Spinal cord (tissue), 10 donors: ENCODE measurements at places on chromosomes 2 and 18.
A peak's percentile ranks its signal among the peaks of the same experiment; 100 is the strongest.

DNA sequence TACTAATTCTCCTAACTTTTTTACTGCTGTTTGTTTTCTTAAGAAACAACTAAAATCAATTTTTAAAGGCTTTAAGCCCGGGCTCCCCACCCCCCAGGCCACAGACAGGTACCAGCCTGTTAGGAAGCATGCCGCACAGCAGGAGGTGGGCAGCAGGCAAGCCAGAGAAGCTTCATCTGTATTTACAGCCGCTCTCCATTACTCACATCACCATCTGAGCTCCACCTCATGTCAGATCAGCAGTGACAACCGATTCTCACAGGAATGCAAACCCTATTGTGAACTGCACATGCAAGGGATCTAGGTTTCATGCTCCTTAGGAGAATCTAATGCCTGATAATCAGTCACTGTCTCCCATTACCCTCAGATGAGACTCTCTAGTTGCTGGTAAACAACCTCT lies 517.0 kb downstream of the NRXN1 start:
- H3K27me3 ChIP-seq = no peaks in the 10 kb centered on the region
- no peak overlapping the region for H3K27ac ChIP-seq
- DNase-seq = no peak
- no peak overlapping the region for H3K4me3 ChIP-seq

DNA sequence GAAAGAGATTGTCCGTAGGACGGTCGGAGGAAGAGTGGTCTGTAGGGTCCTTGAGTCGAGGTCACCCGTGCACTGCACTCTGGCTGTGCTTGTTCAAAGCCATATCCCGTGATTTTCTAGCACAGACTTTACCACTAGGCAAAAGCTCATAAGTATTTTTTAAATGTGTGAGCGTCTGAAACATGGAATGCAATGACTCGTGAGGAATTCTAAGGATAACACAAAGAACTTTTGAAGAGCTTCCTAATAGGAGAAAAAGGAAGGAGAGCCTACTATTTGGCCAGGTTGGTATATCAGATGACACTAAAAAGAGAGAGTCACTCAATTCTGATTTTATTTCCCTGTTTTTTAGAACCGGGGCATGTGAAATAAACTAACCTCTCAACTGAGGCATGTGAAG lies 68.3 kb downstream of the CD28 start:
- no peaks in the 10 kb centered on the region for H3K4me1 ChIP-seq
- DNase-seq = no peak
- H3K27me3 ChIP-seq = no peaks in the 10 kb centered on the region
- no peak overlapping the region for H3K4me3 ChIP-seq
- H3K36me3 ChIP-seq = no peaks in the 10 kb centered on the region
- no peak overlapping the region for H3K27ac ChIP-seq

DNA sequence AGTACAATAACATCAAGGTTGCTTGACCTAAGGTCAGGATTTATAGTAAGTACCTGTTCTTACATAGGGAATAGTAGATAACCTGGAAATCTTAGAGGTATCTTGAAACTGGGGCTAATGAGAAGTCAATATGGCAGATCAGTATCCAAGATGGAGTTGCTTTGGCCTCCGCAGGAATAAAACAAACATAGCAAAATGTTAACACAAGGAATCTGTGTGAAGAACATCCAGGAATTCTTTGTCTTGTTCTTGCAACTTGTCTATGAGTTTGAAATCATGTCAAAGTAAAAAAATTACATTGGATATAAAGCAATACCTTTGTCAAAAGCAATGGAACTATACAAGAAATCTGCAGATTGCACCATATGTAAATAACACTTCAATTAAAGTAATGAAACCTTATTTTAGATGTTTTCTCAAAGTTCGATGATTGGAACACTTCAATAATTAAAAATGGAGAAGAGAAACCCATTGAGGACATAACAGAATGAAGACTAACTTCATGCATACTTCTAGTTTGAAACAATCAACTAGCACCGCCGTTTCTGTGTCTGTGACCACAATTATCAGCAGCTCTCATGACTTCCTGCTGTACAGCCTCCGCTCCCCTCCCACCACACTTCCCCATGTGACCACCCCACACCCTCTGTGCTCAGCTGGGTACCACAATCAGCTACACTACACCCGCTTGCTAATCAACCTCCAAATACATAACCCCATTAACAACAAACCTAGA lies 27.6 kb downstream of the C2orf76 start:
- H3K27me3 ChIP-seq = no peaks in the 10 kb centered on the region
- no peaks in the 10 kb centered on the region for H3K36me3 ChIP-seq
- no peak for DNase-seq
- H3K27ac ChIP-seq = no peak overlapping the region

DNA sequence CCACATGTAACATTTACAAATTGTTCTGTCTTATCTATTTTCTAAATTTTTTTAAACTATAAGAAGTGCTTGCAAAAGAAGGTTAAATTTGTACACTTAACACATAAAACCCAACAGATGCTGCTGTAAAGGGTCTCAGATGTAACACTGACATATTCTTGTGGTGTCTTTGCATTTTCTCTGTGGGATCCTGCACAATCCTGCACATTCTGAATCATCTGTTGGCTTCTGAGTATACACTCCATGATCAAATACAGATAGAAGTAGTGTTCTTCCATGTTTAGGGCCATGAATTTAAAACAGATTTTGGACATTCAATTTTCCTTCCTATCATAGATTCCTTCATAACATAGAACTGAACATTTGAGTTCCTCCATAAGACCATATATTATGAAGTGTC lies 89.0 kb downstream of the SPRED2 start:
- DNase-seq = no peak
- peaks cover 5% of the 10 kb centered on the region for H3K36me3 ChIP-seq
- no peaks in the 10 kb centered on the region for H3K4me1 ChIP-seq
- H3K4me3 ChIP-seq = no peak overlapping the region
- no peak overlapping the region for H3K27ac ChIP-seq
- H3K27me3 ChIP-seq = no peaks in the 10 kb centered on the region

DNA sequence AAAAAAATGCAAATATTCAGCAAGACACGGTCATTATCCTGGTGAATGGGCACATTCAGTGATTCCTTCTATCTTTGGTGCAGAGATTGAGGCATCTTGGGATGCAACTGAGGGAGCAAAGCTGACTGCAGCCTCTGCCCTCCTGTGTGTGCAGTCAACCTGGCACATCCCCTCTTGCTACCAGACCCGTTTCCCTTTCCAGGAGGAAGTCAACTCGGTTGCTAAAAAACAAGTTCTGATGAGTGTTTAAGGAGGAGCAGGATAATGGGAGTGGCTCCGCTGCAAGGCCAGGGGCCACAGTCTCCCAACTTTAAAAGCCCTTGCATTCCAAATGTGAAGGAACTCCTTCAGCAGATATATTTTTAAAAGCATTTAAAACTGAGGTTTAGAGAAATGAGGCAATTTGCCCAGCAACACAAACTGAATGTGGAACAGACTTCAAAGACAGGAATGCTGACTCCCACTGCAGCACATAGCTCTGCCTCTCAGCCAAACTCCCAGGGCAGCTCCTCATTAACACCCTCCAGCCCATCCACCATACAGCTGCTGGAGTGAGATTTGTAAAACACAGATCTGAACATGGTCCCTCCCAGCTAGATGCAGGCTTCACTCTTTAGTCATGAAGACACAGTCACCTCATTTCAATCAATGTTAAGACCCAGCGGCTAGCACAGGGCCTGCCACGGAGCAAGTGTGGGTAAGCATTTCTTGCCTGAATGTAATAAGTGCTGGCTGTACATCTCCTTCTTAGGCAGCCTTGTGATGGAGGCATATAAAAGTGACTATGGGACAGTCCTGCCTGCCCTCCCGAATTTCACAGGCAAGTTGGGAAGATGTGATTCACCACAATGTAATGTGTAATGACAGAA lies 54.3 kb downstream of the VSNL1 start:
- H3K27me3 ChIP-seq = no peaks in the 10 kb centered on the region
- no peak overlapping the region for H3K4me3 ChIP-seq
- H3K27ac ChIP-seq = peak overlapping the region; percentile 49
- no peaks in the 10 kb centered on the region for H3K36me3 ChIP-seq
- peaks cover 8% of the 10 kb centered on the region for H3K4me1 ChIP-seq

GRCh38 chr2:169867579-169867978 lies 40.3 kb downstream of the UBR3 start:
- H3K4me3 ChIP-seq = no peak overlapping the region
- no peak overlapping the region for H3K27ac ChIP-seq
- no peaks in the 10 kb centered on the region for H3K27me3 ChIP-seq
- no peaks in the 10 kb centered on the region for H3K4me1 ChIP-seq

DNA sequence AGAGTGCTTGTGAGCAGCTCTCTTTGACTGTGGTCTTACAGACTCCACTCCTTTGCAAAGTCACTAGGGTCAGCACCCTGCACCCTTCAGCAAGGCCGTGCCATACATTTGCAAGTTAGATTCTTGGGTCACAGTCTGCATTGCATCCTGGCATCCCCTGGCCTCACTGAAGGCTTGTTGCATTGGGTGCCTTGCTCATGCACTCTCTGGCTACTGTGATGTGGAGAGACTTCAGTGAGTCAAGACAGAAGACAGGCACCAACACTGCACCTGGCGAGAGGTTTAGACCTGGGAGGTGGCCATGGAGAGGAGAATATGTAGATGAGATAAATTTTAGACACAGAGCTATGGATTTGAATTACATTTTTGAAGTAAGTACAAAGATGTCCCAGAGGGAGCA lies 146.4 kb upstream of the COPS8 start:
- H3K4me3 ChIP-seq = no peak overlapping the region
- peaks cover 7% of the 10 kb centered on the region for H3K4me1 ChIP-seq
- no peak for DNase-seq
- H3K27ac ChIP-seq = no peak overlapping the region
- H3K27me3 ChIP-seq = no peaks in the 10 kb centered on the region
- H3K36me3 ChIP-seq = no peaks in the 10 kb centered on the region

DNA sequence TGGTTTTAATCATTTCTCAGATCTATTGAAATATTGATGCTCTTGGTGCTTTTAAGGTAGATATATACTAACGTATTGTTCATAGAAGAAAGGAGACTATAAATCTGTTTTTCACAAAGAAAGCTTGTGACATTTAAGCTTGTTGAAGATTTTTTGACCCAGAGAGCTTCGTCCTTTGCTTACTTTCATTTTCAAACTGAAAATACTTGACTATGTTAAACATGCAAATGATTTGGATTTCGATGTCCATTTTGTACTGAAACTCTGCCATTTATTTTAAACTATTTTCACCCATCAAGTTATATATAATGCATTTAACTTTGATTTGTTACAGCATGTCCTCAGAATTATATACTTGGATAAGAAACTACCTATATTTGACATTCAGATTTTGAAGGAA lies 85.2 kb downstream of the SLC4A10 start:
- no peak overlapping the region for H3K27ac ChIP-seq
- H3K36me3 ChIP-seq = no peaks in the 10 kb centered on the region
- H3K4me1 ChIP-seq = no peaks in the 10 kb centered on the region
- no peak for DNase-seq
- no peaks in the 10 kb centered on the region for H3K27me3 ChIP-seq
- H3K4me3 ChIP-seq = no peak overlapping the region

GRCh38 chr2:225355788-225356187 lies 43.7 kb upstream of the NYAP2 start:
- no peaks in the 10 kb centered on the region for H3K27me3 ChIP-seq
- no peaks in the 10 kb centered on the region for H3K4me1 ChIP-seq
- no peak overlapping the region for H3K4me3 ChIP-seq

- no peaks in the 10 kb centered on the region for H3K36me3 ChIP-seq
- no peak overlapping the region for H3K27ac ChIP-seq
- no peak for DNase-seq
Observed at GRCh38 chr18:64718808-64719207, 569.9 kb upstream of the LINC00305 start.

- H3K36me3 ChIP-seq = no peaks in the 10 kb centered on the region
- no peaks in the 10 kb centered on the region for H3K27me3 ChIP-seq
Observed at GRCh38 chr2:119699016-119699606, 20.1 kb downstream of the TMEM177 start.

GRCh38 chr2:188940171-188940570 lies 34.0 kb upstream of the COL3A1 start:
- peak; percentile 45 for DNase-seq
- no peaks in the 10 kb centered on the region for H3K36me3 ChIP-seq
- H3K27ac ChIP-seq = peak overlapping the region; percentile 8
- no peaks in the 10 kb centered on the region for H3K27me3 ChIP-seq
- no peaks in the 10 kb centered on the region for H3K4me1 ChIP-seq

- H3K36me3 ChIP-seq = no peaks in the 10 kb centered on the region
- H3K27ac ChIP-seq = no peak overlapping the region
- H3K4me3 ChIP-seq = no peak overlapping the region
- peaks cover 38% of the 10 kb centered on the region for H3K4me1 ChIP-seq
Observed at GRCh38 chr2:100891906-100892642, 72.1 kb downstream of the NPAS2 start.

DNA sequence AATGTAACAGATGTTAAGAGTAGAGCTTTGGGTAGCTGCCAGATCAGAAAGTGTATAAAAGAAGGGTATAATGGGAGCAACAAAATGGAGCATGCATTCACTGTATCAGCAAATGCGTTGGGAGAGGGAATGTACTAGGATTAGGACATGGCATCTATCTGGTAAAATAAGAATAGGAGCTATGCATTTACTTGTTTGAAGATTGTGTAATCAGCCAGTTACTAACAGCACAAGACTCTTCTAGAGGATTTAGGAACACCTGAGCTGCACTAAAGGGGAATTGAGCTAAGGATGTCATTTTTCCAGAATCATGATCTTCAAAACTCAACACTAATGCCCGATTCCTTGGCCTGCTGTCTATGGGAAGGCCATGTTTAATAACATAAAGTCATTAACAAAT lies 394.2 kb upstream of the TNP1 start:
- H3K27me3 ChIP-seq = no peaks in the 10 kb centered on the region
- H3K27ac ChIP-seq = no peak overlapping the region
- no peak for DNase-seq
- H3K4me1 ChIP-seq = peaks cover 10% of the 10 kb centered on the region
- H3K36me3 ChIP-seq = no peaks in the 10 kb centered on the region

GRCh38 chr2:48313036-48313877 lies 216.7 kb upstream of the STON1 start:
- peak overlapping the region; percentile 83 for H3K27ac ChIP-seq
- peaks cover 9% of the 10 kb centered on the region for H3K4me1 ChIP-seq
- no peak for DNase-seq
- peak overlapping the region; percentile 94 for H3K4me3 ChIP-seq
- H3K36me3 ChIP-seq = no peaks in the 10 kb centered on the region
- H3K27me3 ChIP-seq = no peaks in the 10 kb centered on the region

DNA sequence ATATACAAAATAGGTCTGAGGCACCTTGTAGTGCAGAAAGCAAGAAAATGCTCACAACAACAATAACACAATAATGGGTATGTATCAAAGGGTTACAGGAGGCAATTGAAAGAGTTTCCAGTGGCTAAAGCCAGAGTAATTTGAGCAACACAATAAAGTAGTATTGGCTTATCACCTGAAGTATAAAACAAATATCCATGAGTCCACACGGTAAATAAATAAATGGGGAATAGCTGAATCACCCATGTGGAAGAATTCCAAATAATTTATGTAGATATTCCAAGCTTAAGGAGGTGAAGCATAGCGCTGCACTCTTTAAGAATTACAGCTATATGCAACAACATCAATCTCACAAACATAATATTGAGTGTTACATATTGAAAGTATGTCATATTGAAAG lies 110.8 kb downstream of the AFF3 start:
- H3K27ac ChIP-seq = no peak overlapping the region
- DNase-seq = no peak
- H3K4me3 ChIP-seq = no peak overlapping the region
- no peaks in the 10 kb centered on the region for H3K36me3 ChIP-seq
- no peaks in the 10 kb centered on the region for H3K27me3 ChIP-seq

- no peak overlapping the region for H3K4me3 ChIP-seq
- no peaks in the 10 kb centered on the region for H3K36me3 ChIP-seq
- H3K4me1 ChIP-seq = no peaks in the 10 kb centered on the region
- H3K27ac ChIP-seq = no peak overlapping the region
Observed at GRCh38 chr2:49621016-49621415, 466.7 kb upstream of the FSHR start.
